Left hindlimb (tissue), 1 donor: ENCODE measurements at places on chromosomes 6 and 20.
A peak's percentile ranks its signal among the peaks of the same experiment; 100 is the strongest.

GRCh38 chr20:53044296-53044695, 72.1 kb downstream of the TSHZ2 start:
- DNase-seq = no peak

GRCh38 chr6:3900744-3901336, 51.7 kb downstream of the FAM50B start:
- no peak for DNase-seq

DNA sequence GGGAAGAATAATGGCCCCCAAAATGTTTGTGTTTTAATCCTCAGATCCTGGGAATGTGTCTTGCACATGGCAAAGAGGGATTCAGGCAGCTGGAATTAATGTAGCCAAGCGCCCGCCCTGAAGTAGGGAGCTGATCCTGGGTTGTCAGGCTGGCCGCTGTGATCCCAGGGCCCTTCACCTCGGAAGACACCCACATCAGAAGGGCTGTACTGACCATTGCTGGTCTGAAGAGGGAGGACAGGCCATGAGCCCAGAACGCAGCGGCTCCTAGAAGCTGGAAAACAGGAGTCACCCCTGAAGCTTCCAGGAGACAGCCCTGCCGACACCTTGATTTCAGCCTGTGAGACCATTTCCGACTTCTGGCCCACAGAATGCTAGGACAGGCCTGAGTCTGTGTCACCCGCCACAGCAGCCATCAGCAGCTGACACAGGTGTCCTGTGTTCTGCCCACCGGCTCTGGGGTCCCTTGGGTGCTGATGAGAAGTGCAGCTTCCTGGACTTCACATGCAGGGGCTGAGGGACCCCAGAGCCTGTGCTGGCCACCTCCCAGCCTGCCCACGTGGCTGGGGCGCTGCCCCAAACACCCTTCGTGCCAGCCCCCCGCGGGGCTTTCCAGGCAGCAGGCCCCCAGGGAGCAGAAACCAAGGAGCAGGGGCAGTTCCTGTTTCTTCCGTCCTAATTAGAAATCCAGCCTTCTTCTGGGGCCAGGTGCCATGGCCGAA, 86.3 kb downstream of the ERMARD start:
- DNase-seq = no peak

DNA sequence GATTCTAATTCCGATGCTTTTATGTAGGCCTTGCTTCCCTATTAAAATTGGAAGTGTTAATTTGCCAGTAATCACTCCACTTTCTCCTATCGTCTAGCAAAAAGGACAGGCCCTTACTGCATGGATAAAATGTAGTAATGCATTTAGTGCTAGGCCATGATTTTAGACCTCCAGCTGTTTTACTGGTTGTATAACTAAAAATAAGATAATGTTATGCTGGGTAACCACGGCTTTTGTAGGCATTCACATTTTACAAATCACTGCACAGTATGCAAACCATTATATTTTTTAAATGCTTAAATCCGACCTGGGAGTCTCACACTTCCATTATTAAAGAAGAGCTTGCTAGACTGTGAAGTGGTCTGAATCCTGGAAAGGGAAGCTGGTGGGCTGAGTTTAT, 179.5 kb downstream of the TFAP2A start:
- no peak for DNase-seq

DNA sequence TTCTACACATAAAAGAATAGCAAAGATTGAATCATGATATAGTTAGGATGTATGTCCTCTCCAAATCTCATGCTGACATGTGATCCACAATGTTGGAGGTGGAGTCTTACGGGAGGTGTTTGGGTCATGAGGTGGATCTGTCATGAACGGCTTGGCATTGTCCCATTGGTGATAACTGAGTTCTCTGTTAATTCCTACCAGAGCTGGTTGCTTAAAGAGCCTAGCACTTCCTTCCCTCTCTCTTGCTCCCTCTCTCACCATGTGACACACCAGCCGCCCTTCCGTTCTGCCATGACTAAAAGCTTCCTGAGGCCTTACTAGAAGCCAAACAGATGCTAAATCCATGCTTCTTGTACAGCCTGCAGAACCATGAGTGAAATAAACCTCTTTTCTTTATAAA, 8.3 kb downstream of the TNFRSF21 start:
- no peak for DNase-seq

DNA sequence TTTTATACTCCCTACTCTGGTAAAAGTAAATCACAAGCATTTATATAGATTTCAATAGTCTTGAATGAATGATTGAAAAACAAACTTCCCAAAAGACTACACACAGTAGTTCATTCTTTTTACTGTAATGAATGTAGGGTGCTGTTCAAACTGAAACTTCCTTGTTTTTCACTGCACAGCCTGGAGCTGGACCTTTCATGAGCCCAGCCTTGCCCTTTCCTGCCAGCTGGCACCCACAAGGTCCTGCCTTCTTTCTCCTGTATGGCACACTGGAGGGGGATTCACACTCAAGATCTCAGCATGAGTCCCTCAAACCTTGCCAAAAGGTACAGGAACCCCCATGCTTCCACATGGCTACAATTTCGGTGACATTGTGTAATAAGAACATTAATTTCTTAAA, 50.9 kb downstream of the COL12A1 start:
- DNase-seq = no peak

- DNase-seq = no peak
Observed at GRCh38 chr6:105069821-105070445, 109.9 kb downstream of the POPDC3 start.

DNA sequence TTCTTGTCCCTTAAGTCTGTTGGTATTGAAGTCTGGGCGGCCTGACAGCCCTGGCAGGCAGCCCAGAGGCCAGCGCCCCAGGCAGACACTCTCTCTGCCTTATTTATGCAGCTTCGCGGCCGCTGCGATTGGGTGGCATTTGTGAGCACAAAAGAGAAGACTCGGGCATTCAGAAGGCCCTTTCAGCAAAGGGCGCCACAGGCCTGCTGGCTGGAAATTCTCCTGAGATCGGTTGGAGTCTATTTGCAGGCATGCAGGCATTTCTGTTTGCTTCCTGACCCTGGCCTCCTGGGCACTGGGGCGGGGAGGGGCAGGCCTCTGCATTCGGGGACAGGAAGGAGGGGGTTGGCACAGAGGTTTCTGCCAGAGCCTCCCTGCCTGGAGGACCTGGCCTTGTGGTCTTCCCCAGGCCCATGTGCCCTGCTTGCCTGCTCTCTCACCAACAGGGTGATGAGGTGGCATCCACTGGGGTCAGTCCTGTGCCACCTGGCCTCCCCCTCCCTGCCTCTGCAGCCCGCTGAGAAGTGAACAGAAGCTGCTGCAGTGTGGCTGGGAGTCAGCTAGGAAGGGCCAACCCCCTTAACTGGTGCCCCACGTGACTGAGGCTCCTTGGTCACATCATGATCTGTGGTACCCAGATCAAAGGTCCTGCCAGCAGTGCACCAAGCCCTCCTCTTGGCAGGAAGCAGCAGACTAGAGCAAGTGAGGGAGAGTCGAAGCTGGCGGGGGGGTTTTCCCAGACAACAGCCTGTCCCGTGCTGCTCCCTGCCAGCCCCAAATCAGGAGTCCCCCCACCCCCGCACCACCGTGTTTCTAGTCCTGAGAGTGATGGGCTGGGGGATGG, 16.6 kb upstream of the CCDC167 start:
- DNase-seq = no peak

GRCh38 chr6:8181160-8181881, 79.0 kb upstream of the EEF1E1 start:
- DNase-seq = no peak

GRCh38 chr6:90983462-90983861, 396.6 kb upstream of the MAP3K7 start:
- DNase-seq = no peak

DNA sequence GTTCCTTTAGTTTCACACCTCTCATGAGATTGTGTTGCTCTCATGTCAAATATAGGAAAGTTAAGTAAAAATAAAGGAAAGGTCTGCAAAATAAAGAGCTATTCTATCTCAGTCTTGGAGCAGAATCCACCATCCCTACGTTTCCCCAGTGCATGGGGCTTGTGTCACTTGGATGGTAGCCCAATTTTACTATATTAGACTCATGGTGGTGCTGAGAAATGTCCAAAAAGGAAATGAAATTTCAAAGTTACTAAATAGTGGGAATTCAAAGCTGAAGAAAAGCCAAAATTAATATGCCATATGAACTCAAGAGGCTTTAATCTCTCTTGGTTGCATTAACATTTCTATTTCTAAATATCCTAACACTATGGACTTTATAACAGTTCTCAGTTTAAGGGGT, 1283.3 kb upstream of the GJE1 start:
- DNase-seq = peak; percentile 32

DNA sequence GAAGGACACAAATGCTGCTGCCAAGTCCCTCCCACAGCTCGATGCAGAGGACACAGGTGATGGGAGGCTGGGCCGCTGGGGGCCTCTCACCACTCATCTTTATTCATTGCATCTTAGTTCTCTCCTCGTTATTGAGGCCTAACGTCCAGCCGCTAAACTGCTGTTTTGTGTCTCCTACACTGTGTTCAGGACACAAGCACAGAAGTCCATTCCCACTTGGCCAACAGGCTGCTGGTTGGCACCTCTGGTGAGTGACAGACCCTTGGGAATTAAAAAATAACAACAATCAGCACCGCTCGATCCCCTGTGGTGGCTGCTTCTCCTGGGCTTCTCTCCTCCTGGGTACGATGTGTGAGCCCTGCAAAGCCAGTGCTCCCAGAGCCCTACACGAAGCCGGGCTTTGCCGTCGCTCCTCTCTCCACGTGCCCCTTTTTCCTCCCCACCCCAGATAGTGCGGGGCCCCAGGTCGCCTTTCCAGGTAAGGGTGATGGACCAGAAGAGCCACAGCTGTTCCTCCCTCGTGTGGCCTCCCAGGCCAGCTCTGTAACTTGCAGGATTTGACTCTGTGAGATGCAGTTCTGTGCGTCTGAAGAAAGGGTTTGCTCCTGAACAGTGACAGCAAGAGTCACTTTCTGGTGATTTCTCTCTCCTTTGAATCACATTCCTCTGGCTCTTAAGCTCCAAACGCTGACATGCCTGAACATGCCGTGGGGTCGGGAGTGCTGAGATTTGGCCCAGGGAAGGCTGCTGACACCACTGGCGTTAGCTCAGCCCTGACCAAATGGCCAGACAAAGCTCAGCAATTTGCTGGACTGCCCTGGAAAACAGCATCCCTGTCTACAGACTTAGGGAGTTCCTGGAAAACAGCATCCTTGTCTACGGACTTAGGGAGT, 59.3 kb downstream of the DLL1 start:
- no peak for DNase-seq

DNA sequence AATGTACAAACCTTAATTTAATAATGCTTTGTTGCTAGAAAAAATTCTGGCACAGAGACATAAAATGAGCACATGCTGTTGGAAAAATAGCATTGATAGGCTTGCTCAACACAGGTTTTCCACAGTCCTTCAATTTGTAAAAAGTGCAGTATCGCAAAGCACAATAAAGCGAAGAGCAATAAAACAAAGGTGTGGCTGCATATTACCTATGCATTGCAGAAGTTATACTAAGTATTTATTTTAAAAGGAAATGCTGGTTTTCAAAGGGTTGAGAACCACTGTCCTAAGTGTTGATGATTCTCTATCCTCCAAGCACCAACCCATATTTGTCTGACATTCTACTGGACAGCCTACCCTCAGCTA, 54.1 kb upstream of the CAP2 start:
- no peak for DNase-seq

DNA sequence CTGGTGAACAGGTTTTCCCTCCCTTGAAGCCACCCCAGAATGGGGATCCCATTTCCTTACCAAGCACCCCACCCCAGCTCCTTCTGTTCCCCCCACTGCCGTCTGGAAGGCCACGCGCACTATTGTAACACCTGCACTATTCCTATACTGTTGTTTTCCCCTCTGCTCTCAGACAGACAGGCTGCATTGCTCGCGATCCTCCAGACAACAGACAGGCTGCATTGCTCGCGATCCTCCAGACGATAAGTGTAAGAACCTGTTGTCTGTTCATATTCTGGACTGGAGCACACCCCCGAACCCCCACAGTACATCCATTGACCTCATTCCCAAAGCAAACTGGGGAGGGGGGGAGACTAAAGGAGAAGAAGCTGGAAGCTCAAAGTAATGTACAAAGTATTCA, 72.7 kb downstream of the LY86 start:
- DNase-seq = no peak

GRCh38 chr6:40343877-40344565, 243.1 kb downstream of the LRFN2 start:
- DNase-seq = peak; percentile 74

DNA sequence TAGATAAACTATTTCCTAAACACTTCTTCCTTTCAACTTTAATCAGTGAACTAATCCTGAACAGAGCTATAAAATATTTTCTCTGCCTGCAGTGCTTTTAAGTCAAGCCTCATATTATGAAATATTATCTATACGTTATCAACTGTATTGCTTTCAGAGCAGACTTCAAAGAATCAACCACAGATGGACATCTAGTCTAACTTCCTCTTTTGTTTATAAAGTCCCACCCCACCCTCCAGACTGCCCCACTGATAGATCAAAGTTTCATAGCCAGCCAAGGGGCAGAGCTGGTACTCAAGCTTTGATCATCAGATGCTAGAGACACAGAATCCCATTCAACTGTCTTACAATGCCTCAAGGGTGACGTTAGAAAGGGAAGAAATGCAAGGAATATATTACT, 308.3 kb downstream of the LAMA2 start:
- DNase-seq = no peak
